ENCODE measurements at places on chromosomes 7 and 10.

DNA sequence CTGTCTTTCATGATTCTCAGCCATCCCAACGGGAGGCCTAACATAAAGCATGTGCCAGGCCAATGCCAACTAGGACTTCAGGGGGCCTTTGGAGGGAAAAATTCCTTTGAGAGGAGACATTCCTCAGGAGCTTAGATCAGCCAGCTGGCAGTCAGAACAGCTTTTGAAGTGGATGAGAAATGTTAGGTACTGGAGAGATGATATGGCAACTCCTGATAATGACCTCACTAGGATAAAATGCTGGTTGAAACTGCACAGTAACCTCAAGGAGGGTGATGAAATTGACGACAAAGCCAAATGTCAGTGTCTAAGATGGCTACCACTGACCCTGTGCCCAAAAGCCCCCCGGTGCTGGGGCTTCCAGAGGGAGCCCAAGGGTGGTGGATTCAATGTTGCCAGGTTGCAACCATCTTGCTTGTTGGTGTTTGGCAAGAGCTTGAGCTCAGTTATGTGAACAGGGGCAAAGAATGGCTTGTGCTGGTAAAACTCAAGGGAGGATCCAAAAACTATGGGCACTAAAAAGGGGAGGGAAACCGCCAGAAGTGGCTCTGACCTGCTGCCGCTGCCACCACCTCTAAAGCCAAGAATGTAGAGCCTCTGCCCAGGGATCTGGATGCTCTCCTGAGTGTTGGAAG lies 121.2 kb downstream of the UBE2H start:
- H3K27ac ChIP-seq = no peak overlapping the region
- H3K36me3 ChIP-seq = peaks cover 18% of the 10 kb centered on the region
- H3K4me1 ChIP-seq = peaks cover 10% of the 10 kb centered on the region
- H3K27me3 ChIP-seq = no peaks in the 10 kb centered on the region

GRCh38 chr7:87598234-87599009 lies 2.3 kb downstream of the ABCB1 start:
- H3K27me3 ChIP-seq = peaks cover 42% of the 10 kb centered on the region
- peaks cover 21% of the 10 kb centered on the region for H3K4me1 ChIP-seq
- peak overlapping the region; percentile 5 for H3K27ac ChIP-seq
- H3K4me3 ChIP-seq = peak overlapping the region; percentile 32
- H3K36me3 ChIP-seq = peaks cover 8% of the 10 kb centered on the region

DNA sequence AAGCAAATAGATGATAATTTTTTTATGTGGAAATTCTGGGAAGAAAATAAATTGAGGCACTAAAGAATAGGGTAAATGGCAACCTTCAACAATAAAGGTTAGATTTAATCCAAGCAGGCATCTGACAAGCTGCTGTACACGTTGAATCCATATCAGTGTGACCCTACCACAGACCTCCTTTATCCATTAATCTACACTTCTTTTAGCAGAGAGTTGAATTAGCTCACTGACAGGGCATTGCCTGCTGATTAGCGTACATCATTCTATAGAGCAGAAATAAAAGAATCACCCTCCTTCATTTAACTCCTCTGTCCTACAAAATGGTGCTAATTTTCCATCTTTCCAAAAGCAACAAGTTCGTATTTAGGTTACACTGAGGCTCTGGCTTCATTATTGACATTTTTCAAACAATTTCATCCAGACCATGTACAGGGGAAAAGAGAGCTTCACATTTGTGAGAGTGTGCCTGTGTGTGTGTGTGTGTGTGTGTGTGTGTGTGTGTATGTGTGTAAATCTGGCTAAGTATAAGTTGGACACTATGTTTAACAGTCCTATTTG lies 356.0 kb downstream of the TFEC start:
- H3K4me1 ChIP-seq = no peaks in the 10 kb centered on the region
- no peaks in the 10 kb centered on the region for H3K36me3 ChIP-seq
- H3K27me3 ChIP-seq = no peaks in the 10 kb centered on the region
- no peak overlapping the region for H3K4me3 ChIP-seq
- DNase-seq = no peak

- H3K4me1 ChIP-seq = peaks cover 41% of the 10 kb centered on the region
- peak overlapping the region; percentile 95 for H3K27ac ChIP-seq
- H3K4me3 ChIP-seq = peak overlapping the region; percentile 90
- no peaks in the 10 kb centered on the region for H3K27me3 ChIP-seq
- H3K36me3 ChIP-seq = peaks cover 39% of the 10 kb centered on the region
Measured at GRCh38 chr10:102152545-102152890, 329 bp downstream of the NOLC1 start.

GRCh38 chr7:99422186-99422585 lies 13.4 kb downstream of the BUD31 start:
- H3K27me3 ChIP-seq = no peaks in the 10 kb centered on the region
- no peak for DNase-seq
- no peak overlapping the region for H3K27ac ChIP-seq
- H3K36me3 ChIP-seq = peaks cover 38% of the 10 kb centered on the region

- no peaks in the 10 kb centered on the region for H3K27me3 ChIP-seq
- peaks cover 64% of the 10 kb centered on the region for H3K36me3 ChIP-seq
- H3K4me1 ChIP-seq = peaks cover 22% of the 10 kb centered on the region
Measured at GRCh38 chr7:73451780-73452398, 18.3 kb downstream of the FZD9 start.

GRCh38 chr10:129967579-129968019 lies 3.5 kb upstream of the EBF3 start:
- no peak overlapping the region for H3K4me3 ChIP-seq
- peaks cover 66% of the 10 kb centered on the region for H3K27me3 ChIP-seq
- no peak for DNase-seq
- peaks cover 18% of the 10 kb centered on the region for H3K36me3 ChIP-seq

DNA sequence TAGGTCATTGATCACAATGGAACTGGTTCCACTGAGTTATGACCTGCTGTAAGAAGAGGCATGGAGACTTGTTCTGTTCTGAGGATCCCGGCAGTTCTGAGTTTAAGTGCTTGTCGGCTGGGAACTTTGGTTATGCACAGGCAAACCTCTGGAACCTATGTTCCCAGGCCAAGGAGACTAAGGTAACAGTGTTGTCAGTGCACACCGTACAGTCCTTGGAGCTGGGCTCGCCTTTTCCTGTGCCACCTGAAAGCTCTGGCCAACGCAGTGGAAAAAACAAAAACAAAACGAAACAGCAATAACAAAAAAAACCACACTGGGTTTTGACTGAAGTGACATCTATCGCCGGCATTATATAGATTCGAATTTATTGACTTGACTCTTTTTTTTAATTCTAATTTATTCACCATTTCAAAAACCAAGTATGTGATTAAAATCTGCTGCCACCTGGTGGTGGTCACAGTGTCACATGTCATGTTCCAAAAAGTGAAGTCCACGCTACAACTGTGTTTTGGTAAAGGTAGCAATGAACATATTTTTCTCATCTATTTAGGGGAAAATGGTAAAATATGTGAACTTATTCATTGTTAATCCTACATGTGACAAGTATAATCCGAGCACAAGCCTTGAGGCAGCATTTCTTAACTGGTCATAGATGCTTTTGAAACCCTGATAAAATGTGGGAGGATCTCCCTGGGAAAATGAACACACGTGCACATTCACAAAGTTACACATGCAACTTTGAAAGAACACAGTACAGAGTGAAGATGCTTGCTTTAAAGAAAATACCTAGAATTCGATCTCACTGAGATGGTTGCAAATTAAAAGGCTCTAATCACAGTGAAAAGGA lies 113.8 kb upstream of the PPP2R2D start:
- no peak overlapping the region for H3K27ac ChIP-seq
- DNase-seq = no peak
- H3K4me3 ChIP-seq = no peak overlapping the region
- H3K36me3 ChIP-seq = no peaks in the 10 kb centered on the region
- peaks cover 48% of the 10 kb centered on the region for H3K27me3 ChIP-seq

GRCh38 chr7:43443381-43443780 lies 139.5 kb upstream of the STK17A start:
- H3K4me1 ChIP-seq = peaks cover 9% of the 10 kb centered on the region
- H3K4me3 ChIP-seq = no peak overlapping the region
- H3K27ac ChIP-seq = no peak overlapping the region
- no peak for DNase-seq

DNA sequence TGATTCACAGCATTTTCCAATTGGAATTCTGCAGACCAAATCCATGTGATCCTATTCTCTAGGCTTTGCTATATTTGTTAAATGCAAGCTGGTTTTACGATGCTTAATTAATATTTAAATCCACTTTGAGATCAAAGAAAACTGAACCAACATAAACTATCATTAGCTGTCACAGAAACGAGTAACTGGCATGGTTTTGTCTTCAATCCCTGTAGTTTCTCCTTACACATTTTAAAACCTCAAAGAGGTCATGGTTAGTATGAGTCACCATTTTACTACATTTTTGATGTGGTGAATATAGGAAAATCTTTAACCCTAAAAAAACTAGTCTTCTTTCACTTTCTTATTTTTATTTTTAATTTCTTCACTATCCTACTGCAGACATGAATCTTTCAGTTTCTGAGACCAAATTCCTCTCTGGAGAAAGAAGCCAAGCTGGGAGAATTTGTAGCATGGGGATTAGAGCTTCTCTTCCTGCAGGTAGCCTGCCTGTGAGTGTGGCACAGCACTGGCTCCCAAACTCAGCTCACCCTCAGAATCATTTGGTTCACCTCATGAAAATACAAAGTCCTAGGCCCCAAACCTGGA lies 8.7 kb upstream of the LIPM start:
- no peaks in the 10 kb centered on the region for H3K36me3 ChIP-seq
- DNase-seq = no peak
- H3K27me3 ChIP-seq = no peaks in the 10 kb centered on the region

GRCh38 chr7:20998309-20998708 lies 211.6 kb upstream of the SP8 start:
- no peaks in the 10 kb centered on the region for H3K36me3 ChIP-seq
- no peak for DNase-seq
- H3K27ac ChIP-seq = no peak overlapping the region
- no peak overlapping the region for H3K4me3 ChIP-seq
- no peaks in the 10 kb centered on the region for H3K4me1 ChIP-seq
- no peaks in the 10 kb centered on the region for H3K27me3 ChIP-seq

DNA sequence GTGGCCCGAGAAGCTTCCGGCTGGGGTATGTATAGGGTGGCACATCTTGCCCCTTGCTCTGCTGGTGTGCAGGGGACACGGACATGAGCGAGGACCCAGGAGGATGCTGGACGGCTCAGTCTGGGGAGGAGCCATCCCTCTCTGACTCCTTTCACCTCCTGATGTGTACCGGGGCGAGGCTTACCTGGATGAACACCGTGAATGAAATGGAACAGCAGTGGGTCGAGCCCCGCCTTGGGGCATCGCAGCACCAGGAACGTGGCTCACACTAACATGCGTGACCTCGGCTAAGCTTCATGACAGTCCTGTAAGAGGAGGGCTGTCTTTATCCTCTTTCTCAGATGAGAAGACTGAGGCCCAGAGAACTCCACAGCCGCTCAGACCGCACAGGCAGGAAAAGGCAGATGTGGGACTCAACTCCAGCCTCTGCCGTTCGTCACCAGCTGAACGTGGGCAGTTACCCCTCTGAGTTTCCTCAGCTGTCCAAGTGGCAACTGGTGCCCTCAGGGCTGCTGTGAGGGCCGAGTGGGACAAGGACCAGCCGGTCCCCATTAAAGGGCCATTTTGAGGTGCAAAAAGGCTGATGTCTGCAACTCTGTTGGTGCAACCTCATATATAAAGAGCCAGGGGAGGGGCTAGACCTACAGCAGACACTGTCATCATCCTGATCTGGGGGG lies 54.5 kb downstream of the INSIG1 start:
- peaks cover 22% of the 10 kb centered on the region for H3K27me3 ChIP-seq
- no peaks in the 10 kb centered on the region for H3K36me3 ChIP-seq
- no peak for DNase-seq
- H3K4me1 ChIP-seq = no peaks in the 10 kb centered on the region

DNA sequence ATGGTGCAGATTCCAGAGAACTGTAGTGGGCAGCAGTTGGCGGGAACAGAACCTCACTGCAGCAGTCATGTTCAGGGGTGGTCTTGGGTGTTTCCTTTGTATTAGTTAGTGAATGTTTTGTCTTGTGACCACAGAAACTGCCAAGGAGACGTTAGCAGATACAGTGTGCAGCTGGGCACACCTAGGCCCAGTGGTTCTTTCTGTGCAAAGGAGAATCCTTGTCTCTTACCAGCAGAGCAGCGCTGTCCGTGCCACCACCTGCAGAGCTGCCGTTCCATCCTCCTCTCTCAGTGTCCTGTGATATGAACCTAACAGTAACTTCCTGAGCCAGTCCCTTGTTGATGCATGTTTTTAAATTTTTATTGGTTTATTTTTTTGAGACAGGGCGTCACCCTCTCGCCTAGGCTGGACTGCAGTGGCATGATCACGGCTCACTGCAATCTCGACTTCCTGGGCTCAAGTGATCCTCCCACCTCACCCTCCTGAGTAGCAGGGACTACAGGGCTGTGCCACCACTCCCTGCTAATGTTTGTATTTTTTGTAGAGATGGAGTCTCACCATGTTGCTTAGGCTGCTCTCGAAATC lies 60.6 kb downstream of the WDR37 start:
- H3K27ac ChIP-seq = peak overlapping the region; percentile 32
- peaks cover 33% of the 10 kb centered on the region for H3K4me1 ChIP-seq
- H3K36me3 ChIP-seq = peaks cover 68% of the 10 kb centered on the region
- no peak overlapping the region for H3K4me3 ChIP-seq

DNA sequence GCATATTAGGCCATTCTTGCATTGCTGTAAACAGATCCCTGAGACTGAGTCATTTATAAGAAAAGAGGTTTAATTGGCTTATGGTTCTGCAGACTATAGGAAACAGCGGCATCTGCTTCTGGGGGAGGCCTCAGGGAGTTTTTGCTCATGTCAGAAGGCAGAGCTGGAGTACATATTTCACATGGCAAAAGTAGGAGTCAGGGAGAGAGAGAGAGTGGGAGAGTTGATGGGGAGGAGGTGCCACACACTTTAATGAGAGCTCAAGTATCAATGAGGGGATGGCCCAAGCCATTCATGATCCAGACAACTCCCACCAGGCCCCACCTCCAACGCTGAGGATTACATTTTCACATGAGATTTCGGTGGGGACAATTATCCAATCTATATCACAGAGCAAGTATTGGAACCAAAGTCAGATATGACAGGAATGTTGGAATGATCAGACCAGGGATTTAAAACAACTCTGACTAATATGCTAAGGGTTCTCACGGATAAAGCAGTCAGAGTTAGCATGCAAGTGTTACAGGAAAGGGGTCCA lies 795.3 kb upstream of the CELF2 start:
- DNase-seq = no peak
- H3K4me3 ChIP-seq = no peak overlapping the region
- no peak overlapping the region for H3K27ac ChIP-seq
- no peaks in the 10 kb centered on the region for H3K36me3 ChIP-seq
- H3K4me1 ChIP-seq = no peaks in the 10 kb centered on the region
- H3K27me3 ChIP-seq = no peaks in the 10 kb centered on the region

DNA sequence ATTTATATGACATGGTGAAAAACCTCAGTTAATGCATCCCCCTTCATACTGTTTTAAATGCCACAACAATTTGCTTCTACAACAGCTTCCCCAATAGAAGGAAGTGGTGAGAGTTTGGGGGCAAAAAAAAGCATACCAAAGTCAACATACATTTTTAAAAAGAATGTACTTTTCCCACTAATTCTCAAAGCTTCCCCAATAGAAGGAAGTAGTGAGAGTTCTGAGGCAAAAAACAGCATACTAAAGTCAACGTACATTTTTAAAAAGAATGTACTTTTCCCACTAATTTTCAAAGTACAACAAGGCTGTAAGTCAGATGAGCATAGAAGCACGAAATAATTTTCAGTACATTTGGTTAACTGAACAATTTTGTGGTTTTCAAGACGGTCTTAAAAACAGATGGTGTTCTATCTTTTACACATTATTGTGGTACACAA lies 24.0 kb downstream of the WASL start:
- H3K36me3 ChIP-seq = no peaks in the 10 kb centered on the region
- H3K27me3 ChIP-seq = no peaks in the 10 kb centered on the region
- no peak for DNase-seq
- peak overlapping the region; percentile 11 for H3K4me3 ChIP-seq
